ENCODE measurements at places on chromosomes 1 and 21.

- DNase-seq, result no peak
These were observed 63.6 kb downstream of the KAZN start for GRCh38 chr1:14662116-14662515.

GRCh38 chr1:85184245-85184644 is 16.6 kb downstream of the SYDE2 start:
- no peak for DNase-seq

DNA sequence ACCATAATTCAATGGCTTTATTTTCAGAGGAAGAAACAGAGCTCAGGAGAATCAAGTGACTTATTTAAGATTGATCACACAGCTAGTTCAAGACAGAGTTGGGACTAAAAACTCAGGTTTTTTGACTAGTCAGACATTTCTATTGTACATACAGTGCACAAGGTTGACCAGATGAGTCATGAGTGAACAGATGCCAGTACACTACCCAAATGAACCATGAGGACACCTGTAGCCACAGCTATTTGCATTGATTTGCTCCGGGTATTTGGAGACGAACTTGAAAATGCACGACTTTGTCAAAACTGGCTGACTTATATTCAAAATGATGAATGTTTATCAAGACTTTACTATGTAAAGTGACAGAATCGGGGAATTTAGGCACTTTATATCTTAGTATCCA is 161.7 kb upstream of the ST6GALNAC5 start:
- DNase-seq, result no peak

DNA sequence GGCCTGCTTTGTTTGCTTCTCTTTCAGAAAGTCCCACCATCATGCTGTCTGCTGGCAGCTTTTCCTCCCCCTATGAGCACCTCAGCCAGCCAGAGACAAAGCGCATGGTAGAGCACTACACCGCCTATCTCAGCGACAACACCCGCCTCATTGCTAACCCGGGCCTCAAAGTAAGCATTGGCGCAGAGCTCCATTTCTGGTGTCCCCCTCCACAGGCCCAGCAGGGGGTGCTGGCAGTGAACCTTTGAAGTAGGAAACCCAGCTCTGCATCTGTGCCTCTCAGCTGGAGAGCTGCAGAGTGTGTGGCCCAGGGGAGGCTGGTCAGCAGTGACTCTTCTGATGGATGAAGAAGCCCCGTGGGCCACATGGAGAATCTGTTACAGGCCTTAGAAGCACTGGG is 81.2 kb upstream of the RAVER2 start:
- DNase-seq, result no peak

- no peak for DNase-seq
These were observed 30.2 kb upstream of the ATP5PO start for GRCh38 chr21:33945652-33946270.

All from NCI-H1930 (cell line).